ENCODE measurements at places on chromosomes 7 and 10.

DNA sequence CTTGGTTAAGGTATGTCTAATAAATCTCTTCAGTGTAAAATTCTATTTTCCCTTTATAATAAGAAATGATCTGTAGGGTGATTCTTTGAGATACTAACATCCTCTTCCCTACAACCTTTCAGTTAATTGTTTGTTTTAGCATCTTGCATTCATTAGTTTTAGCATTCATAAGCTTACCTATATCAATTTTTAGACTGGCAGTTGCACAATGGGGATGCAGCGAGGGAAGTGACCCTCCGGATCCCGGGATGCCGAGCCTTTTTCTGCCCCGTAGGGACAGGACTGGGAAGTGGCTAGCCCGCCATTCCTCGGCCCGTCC lies 508 bp upstream of the KIF20B start:
- DNase-seq = no peak

GRCh38 chr7:129989466-129989865 lies 36.7 kb upstream of the UBE2H start:
- no peak for DNase-seq

- no peak for DNase-seq
These were observed 156.4 kb downstream of the PRPF18 start for GRCh38 chr10:13743101-13743693.

DNA sequence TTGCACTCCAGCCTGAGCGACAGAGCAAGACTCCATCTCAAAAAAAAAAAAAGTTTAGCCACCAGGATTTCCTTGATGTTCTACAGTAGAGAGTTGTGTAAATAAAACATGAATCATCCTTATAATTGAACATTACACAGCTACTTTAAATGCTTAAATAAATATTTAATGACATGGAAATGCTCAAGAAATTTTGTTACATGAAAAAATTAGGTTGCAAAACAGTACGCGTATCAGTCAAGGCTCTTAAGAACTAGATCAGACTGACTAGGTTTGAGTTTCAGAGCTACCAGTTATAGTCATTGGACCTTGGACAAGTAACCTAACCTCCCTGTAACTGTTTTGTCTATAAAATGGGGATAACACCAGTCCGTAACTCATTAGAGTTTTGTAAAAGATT lies 38.7 kb upstream of the GSAP start:
- no peak for DNase-seq

DNA sequence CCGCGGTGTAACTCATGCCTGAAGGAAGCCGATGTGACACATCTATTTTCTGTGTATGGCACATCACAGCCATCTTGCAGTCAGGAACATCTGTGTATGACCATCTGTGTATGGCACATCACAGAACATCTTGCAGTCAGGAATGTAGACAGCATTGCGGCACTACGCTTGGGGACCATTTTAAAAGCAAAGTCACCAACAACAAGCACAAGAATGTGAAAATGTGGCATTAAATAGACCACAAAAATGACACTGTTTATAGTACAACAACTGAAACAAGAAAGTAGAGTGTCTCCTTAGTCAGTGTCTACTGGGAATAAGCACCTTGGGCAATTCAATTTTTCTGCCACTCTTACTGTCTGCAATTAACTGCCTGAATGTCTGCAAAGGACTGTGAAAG lies 124.4 kb downstream of the HGF start:
- no peak for DNase-seq

- DNase-seq = no peak
These were observed at the start of gene TMEM273 for GRCh38 chr10:49187950-49188761. Gene TMEM273, minus strand, starts transcription at chr10:49188391. Its CDS starts 55 bp downstream, at chr10:49188336.

Data from NCI-H446 treated with DMSO at 0.1 percent for 48 hours (cell line).